ENCODE measurements at places on chromosomes 11 and 22.

- no peak for DNase-seq
Measured at GRCh38 chr11:33520112-33520511, 180.5 kb downstream of the C11orf91 start.

GRCh38 chr11:134040386-134041302 is 28.2 kb upstream of the JAM3 start:
- DNase-seq: peak; percentile 79

- no peak for DNase-seq
Measured at GRCh38 chr22:45828841-45829240, 148.1 kb downstream of the WNT7B start.

DNA sequence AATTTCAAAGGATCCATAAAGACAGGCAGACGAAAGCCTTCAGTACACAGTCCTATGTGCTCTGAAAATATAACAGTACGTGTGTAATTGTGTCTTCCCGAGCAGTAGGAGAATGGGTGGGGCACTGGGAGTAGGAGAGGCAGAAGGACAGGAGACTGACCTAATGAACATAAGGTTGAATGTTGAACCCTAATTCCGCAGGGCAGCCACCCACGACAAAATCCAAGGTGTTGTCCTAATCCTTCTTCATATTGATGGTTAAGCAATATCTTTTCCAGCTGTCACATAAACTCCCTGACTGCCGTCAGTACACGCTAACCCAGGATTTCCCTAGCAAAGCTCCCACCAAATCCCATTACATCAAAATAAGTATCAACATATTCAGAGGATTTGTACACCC is 34.5 kb downstream of the SPATA19 start:
- no peak for DNase-seq

GRCh38 chr11:67419325-67420049 is 4.0 kb downstream of the CARNS1 start:
- no peak for DNase-seq

DNA sequence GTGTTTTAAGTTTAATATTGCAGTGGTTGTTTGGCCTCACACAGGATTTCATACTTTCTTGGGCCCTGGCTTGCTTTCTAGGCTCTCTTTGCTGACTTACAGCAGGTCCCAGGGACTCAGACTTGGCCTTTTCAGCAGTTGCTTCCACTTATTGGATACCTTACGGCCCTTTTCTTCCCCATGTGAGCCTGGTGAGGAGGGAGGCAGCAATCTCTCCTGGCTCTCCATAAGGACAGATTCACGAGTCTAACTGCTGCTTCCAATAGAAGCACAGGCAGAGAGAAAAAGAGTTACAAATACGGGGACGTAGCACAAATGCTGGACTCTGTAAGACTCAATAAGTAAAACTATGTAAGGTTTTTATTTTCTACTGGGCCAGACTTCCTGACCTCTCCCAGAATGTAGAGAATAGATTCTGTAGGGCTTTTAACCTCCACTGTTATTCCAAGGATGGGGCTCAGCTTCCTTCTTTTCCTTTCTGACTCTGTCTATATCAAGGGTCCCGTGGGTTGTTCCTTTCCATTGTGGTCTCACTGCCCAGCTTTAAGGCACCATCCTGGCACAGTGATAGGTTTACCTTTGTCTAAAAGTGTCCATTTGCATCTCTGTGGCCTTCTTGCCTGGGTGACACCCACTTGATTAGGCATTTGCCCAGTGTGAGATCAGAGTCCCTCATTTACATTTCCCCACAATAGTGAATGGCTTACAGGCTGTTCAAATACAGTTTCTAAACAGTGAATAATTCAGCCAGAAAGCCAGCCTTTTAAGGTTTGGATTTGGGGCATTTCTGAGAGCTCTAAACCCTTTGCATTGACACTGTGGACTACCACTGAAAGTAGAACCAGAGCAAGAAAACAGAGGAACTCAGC is 92.8 kb downstream of the RASSF10 start:
- no peak for DNase-seq

GRCh38 chr11:2990617-2991451 is 1.3 kb downstream of the NAP1L4 start:
- peak; percentile 57 for DNase-seq

- DNase-seq: no peak
Measured at GRCh38 chr22:29060931-29061330, 700 bp downstream of the C22orf31 start.

GRCh38 chr11:62506413-62507124 is 40.0 kb downstream of the AHNAK start:
- no peak for DNase-seq

- DNase-seq: no peak
Measured at GRCh38 chr11:61603667-61604066, 22.8 kb upstream of the SYT7 start.

DNA sequence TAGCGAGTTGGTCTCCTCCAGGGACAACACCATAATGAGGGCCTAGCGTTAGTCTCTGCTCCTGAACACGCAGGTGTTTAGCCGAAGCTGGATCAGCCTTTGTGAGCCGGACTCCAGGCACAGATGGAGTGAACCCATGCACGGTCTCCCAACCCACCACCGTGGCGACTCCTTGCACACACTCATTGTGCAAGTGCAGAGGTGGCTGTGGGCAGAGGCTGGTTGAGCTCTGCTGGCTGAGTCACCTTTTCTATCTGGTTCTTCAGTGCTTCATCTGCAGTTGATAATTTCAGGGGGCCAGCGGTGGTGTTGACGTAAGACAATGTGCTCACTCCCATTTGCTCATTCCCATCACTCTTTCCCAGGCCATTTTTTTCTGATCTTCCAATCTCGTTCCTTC is 72.1 kb upstream of the SLC22A12 start:
- DNase-seq: no peak

GRCh38 chr22:21044931-21045584 is 688 bp upstream of the LRRC74B start:
- peak; percentile 77 for DNase-seq

- DNase-seq: no peak
Measured at GRCh38 chr11:1870326-1870696, 17.4 kb downstream of the LSP1 start.

- peak; percentile 69 for DNase-seq
Measured at GRCh38 chr11:108592591-108593213, 866 bp downstream of the EXPH5 start.

DNA sequence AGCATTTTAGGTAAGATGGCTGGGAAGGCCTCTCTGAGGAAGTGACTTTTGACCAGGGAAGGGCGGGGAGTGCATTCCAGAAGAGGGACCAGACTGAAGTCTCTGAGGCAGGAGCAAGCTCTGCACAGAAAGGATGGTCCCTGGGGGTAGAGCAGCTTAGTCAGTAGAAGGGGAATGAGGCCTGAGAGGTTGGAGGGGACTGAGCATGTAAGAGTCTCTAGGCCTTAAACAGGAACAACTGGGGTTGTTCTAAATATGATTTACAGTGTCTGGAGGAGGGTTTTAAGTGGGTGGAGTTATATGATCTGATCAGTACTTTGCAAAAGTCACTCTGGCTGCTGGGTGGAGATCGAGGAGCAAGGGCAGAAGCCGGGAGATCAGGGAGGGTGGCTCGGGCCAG is 31.7 kb upstream of the TEF start:
- DNase-seq: no peak

DNA sequence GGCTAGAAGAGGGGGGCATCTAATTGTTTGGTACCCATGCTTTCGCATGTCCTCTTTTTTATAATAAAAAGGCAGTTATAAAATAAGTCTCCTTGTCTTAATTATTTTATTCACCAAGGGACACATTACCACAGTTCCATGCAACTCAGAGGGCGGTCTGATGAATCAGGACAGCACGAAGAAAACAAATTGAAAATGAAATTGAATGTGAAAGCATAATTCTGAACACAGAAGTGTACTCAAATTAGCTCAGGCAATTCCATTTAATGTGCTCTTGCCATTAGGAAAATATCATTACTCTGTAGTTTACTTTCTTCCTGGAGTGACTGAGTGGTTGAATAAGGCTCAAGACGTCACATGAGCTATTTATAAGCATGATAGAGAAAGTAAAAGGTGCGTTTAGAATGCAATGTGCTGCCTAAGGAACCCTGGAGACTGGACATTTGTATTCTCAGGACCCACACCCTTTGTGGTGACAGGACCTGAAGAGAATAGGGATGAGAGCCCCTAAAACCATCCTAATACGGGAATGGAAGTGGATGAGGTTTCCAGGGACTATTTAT is 59.6 kb downstream of the MTNR1B start:
- no peak for DNase-seq

- DNase-seq: no peak
Measured at GRCh38 chr22:27308513-27308912, 493.0 kb downstream of the MN1 start.

GRCh38 chr11:10413268-10413667 is 41.8 kb upstream of the AMPD3 start:
- no peak for DNase-seq

DNA sequence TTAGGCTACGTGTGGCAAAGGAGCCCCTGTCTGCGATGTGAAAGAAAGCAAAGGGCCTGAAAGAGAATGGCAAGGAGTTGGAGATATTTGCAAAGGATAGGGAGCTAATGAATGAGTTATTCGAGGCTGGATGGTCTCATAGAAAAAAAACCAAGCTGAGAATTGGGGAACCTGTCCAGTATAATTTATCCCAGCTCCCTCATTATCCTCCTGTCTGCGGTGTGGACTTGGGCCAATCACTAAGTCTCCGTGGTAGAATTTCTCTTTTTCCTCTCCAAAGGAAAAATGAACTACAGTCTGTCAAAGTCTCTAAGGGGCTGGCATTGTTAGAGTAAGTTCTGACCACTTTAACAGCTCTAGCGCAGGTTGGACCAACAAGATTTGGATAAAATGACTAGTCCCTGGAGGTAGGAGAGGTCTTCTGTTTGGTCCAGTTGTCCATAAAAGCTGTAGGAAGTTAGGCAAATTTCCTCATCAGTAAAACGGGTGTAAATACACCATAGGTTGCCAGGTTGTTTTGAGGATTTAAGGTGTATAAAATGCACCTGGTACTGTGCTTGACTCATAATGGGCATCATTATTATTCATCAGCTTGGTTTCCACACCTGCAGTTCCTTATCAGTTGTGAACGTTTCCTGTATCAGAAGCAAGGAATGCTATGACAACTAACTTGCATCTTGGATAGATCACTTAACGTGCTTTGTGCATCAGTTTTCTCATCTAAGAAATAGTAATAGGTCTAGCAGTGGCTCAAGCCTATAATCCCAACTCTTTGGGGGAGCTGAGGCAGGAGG is 10.3 kb upstream of the CDON start:
- no peak for DNase-seq

DNA sequence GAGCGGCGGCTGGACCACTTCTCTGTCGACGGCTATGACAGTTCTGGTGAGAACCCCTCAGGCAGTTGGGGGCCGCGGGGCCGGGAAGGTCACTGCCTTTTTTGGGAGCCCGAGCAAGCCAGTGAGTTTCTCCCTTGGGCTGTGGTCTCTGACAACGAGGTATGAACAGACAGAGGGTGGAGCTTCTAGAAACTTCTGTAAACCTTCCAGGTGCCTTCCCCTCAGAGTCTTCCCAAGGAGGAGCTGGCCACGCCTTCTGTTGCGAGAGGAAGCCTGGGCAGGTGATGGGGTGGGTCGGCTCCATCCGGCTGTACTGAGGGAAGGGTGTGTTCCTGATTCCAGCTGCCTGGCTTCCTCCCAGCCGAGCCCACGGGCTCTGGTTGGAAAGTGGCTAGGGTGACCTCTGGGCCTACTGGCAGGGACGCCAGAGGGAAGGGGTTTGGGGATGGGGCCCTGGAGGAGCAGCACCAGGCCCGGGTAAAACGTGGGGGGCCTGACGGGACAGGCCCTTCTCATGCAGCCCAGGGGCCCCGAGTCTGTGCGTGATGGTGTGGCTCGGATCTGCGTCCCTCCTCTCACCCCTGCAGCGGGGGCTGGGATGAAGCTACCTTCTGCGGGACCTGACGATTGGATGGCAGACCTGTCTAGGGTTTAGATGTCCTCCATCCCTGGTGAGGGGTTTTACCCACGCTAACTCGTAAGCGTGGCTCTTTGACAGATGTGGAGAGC is 110.8 kb downstream of the KCNQ1OT1 start:
- no peak for DNase-seq

DNA sequence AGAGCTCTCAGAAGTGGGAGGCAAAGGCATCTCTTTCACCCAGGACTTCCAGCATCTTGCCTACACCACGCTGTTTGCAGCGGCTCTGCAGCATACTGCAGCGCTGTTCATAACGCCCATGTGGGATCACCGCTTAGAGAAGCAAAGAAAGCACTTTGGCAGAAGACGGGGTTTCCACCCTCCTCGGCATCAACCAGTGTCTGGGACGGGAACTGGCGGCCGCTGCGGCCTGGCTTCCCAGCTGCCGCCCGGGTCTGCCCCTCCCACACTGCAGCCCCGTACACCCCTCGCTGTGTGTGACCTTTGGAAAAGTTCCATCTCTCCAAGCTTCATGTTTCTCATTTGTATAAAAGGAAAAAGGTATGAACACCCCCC is 545 bp upstream of the TIRAP start:
- DNase-seq: peak; percentile 67

- DNase-seq: no peak
Measured at GRCh38 chr11:30411383-30411782, 88.5 kb downstream of the ARL14EP start.

DNA sequence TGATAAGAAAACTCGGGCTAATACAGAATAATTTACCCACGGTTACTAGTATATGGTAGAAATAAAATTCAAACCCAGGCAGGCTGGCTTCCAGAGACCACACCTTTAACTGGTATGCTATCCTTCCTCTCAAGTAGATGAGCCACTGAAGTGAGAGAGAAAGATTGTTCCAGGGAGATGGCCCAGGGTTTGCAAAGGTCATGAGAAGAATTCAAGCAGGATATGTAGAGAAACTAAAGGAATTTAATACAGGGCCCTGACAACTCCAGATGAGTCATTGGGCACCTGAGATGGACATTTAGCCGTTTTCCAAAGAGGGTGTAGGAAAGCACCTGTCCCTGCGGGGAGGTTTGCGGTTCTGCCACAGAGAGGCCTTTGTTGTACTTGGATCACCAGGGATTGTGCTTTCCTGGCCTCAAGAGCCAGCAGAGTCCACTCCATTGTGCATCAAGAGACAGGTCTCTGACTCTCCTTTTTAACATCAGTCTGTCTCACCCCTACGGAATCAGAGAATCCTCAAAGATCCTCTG is 152.7 kb upstream of the BLID start:
- no peak for DNase-seq

- no peak for DNase-seq
Measured at GRCh38 chr22:20619045-20619892, 111.9 kb downstream of the MED15 start.

DNA sequence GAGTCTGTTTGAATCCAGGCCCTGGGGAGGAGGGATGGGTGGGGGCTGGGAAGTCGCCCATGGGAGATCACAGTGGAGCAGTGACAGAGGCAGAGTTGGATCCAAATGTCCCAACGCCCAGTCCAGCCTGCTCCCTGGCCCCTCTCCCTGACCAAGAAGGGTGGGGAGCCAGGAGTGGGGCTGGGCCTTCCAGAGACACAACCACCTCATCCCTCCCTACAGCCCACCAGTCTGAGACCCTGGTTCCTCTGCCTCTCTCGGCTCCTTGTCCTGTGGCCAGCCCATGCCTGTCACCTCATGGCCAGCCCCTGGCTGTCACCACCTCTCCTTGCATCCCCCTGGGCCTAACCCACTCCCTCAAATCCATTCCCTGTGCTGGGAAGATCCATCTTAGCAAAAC is 71.2 kb upstream of the PRR5 start:
- DNase-seq: no peak

GRCh38 chr11:73795925-73796632 is 8.4 kb downstream of the MRPL48 start:
- DNase-seq: peak; percentile 59
